ENCODE measurements at places on chromosomes 1 and 21.
A peak's percentile ranks its signal among the peaks of the same experiment; 100 is the strongest.

DNA sequence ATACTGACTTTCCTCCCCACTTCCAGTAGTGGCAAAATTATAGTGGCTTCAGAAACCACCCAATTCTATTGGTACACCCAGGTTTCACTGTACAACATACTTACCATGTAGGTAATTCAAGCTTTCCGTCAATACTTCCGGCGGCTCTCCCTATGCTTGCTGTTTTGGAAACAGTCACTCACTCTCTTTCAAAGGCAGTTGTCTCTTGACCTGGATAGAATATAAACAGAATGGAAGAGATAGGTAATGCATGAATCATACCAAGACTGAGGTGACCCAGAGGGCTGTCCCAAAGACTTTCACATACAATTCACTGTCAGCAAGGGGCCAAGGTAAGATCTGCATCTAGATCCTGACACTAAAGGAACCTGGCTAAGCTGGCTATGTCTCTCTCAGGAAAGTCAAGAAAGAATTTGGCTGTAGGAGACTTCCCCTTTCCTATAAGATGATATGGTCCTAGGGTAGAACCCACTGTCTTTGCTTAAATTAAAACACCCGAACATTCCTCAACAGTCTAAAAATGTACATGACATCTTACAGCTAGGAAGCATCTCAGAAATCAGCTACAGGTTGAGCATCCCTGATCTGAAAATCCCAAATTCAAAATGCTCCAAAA lies 59.6 kb downstream of the LUZP1 start:
- DNase-seq: no peak

DNA sequence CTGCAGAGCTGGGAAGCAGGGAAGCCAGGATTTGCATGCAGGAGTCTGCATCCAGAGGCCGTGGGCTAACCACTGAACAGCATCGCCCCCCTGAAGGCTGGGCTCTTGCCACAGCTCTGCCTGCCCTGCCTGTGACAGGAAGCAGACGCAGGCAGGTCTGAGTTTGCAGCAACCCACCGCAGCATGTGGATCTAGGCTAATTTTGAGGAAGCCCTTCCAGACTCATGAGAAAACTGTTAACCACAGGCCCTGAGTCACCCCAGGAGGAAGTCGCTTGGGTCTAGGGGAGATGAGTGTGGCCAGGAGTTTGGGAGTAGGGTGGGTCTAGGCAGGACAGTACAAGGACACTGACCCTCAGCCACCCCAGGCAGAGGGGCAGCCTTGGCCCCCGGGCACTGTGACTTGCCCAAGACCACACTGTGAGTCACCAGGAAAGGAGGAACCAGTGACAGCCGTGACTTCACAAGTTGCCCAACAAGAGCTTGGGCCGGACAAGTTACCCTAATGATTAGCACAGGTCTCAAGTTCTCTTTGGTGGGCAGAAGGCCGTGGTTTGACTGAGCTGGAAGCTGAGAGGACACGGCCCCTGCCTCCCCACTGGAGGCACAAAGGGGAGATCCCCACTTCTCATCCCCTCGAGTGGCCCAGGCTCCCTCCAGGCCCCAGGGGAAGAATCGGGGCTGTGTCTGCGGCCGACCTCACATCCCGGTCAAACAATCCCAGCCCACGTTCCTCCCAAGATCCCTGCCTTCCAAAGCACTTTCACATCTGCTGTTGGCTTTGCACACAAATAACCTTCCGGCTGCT lies 826 bp downstream of the LAPTM5 start:
- peak; percentile 81 for DNase-seq

DNA sequence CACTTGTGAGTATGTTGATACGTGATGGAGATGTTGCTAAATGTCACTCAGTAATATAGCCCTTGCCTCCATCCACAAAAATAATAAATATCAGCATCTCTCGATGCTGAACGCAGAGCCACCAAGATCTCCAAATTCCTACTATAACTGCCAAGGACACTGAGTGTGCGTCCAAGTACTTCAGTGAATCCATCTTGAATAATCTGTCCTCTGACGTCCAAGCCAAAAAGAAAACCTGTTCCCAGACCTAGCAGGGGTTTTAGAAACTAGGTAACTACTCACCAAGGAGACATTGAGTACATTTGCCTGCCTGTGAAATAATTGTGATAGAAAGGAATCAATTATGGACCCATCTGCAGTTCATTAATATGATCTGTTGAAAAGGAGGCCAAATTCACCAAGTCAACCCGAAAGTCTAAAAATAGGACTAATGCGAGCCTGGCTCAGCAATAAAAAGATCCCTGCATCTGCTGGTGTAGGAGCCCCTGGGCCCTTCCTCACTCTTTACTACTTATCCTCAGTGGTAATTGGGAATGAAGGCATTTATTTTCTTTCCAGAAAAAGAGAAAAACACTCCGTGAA lies 226.9 kb upstream of the IRF2BP2 start:
- DNase-seq: no peak

DNA sequence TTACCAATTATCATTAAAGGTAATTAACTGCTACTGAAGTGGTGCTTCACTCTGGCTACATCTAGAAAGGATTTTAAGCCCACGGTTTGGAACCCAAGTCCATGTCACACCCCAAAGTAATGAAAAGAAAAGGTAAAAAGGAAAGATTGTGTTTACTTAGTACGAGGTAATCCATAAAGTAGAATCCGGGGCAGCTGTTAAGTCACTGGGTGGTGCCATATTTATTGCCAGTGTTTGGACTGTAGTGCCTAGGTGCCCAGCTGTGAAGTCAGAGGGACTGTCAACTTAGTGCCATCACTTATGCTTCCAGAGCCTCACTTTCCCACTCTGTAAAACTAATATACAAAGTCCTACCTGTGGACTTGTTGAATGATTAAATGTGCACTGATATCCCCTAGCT lies 52.2 kb upstream of the GRHL3 start:
- no peak for DNase-seq

DNA sequence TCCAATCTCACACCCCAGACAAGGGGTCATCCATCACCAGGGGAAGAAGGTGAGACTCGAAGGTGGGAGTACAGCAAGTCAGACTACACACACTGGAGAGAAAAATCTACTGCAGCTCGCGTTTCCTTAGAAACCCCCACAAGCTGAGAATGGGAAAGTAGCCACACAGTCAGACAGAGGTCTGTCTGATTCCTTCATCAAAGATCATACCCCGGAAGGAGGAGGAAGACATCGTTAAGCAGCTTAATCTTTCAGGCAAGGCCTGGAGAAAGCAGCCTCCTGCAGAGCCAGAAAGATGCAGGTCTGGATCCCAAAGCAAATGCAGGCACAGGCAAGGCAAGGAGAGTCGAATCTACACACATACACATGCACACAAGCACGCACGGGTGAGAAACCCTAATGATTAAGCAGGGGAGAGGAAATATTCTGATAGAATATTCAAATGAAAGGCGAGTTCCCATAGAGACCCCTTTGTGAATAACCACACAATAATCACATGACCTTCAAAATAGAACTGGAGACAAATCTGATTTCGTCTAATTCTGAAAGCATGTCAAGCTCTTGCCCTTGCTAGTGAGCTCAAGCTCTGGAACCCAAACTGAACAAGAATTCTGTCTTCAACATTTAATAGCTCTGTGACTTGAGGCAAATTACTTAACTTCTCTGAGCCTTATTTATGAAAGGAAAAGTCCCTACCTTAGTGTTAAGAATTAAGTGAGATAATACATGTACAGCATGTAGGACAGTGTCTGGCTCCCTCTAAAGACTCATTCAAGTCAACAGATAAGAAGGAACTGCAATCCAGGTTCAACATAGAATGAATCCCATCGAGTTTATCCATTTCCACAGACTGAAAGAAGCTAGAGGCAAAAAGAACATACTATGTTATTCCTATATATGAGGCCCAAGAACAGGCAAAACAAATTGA lies 387.8 kb downstream of the OMA1 start:
- no peak for DNase-seq

GRCh38 chr1:3453891-3454810 lies at the start of gene ARHGEF16:
TSS of gene ARHGEF16 (plus strand) at chr1:3454665. CDS start at chr1:3463085, 8,420 bp downstream.
- peak; percentile 79 for DNase-seq
